ENCODE measurements at places on chromosomes 4 and X.
A peak's percentile ranks its signal among the peaks of the same experiment; 100 is the strongest.

DNA sequence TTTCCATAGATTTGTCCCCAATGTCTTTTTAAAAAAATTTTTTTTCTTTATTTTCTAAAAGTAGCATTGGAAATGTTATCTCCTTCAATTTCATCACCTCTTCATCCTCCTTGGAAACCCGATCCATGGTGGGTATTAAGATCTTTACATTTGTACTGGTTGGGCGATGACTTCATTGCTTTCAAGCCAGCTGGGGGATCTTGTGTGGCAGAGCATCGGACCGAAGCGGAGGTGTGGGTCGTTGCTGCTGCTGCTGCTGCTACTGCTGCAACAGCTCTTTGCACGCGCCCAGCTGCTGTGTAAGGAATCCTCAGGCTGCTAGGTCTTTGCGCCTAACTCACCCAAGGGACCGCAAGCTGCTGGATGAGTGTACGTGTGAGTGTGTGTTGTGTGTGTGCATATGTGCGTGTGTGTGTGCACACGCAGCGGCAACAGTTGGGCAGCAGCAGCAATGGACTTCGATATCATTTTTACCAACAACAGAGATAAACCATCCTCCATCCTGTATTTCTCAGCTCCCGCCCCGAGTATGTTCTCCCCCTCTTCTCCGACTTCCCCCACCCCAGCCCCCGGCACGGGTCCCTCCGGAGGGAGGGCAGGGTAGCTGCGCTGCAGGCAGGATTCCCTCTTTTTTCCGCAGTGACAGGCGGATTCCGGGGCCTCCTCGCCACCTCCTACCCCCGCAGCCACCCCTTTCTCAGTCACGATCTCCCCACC, 768 bp upstream of the CDKL5 start:
- DNase-seq = peak; percentile 38

GRCh38 chr4:132865458-132865857, 283.6 kb upstream of the PCDH10 start:
- DNase-seq = no peak

DNA sequence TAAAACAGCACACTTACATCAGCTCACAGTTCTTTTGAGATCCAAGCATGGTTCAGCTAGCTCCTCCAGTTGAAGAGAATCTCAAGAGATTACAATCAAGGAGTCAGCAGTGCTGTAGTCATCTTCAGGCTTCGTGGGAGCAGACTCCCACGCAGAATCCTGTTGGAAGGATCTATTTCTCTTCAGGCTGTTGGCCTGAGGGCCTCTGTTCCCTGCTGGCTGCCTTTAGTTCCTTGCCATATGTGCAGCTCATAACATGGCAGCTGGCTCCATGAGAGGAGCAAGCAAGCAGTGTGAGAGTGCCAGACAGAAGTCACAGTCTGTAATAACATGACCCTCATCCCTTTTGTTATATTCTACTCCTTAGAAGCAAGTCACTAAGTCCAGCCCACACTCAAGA, 168.6 kb downstream of the COX18 start:
- no peak for DNase-seq

- no peak for DNase-seq
These were observed 32.1 kb downstream of the TSPAN5 start for GRCh38 chr4:98626350-98626749.

DNA sequence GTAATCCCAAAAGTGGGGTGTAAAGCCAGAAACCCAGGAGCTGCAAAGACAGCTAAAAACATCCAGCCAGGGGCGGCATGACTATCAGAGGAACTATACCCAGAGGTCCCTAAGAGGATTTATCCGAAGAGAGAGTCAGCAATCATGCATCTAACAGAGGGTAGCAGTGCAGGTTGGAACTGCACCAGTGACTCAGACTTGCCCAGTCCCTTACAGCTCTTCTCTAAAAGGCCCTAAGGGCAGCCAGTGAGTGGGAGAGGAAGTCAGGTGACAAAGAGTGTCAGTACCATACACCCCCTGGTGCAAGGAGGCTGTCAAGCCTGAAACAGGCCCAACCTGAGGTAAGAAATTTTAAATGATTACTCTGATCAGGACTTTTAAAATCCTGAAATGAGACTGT, 88.1 kb downstream of the CAMK2D start:
- no peak for DNase-seq

DNA sequence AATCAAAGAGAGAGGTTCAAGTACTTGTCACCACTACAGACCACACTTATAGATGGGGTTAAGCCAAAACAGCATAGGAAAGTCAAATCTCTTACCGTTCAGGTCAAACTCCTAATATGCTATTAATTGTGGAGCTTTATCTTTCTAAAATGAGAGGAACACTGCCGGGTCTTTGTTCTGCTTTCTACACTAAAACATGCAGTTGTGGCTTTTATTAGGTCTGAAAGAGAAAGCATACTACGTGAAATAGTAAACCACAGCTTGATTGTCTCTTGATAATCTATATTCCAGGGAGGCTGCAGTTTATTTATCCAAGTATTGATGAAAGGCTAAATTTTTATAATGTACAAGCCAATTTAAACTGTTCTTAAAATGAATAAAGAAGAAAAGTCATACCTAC, 12.3 kb upstream of the INPP4B start:
- DNase-seq = no peak

GRCh38 chr4:35939751-35940150, 304.6 kb downstream of the ARAP2 start:
- no peak for DNase-seq

GRCh38 chr4:165813606-165814005, 59.4 kb upstream of the TLL1 start:
- no peak for DNase-seq

GRCh38 chr4:137206781-137207180, 325.5 kb downstream of the PCDH18 start:
- no peak for DNase-seq

DNA sequence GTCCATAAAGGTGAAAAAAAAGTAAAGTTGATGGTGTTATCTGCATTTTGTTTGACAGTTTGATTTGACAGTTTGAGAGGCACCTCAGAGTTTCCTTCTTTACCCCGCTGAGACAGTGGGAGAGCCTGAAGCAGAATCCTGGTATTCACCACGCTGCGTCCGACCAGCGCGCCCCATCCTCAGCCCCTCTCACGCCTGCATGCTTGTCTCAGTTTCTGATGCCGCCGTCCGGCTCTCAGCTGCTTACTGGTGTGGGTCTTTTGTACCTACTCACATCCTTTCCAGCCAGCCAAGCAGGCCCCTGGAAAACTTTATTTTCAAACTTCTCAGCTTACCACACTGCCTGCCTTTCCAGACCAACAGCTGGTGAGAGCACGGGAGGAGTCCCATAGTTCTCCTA, 175.2 kb downstream of the DCLK2 start:
- no peak for DNase-seq

DNA sequence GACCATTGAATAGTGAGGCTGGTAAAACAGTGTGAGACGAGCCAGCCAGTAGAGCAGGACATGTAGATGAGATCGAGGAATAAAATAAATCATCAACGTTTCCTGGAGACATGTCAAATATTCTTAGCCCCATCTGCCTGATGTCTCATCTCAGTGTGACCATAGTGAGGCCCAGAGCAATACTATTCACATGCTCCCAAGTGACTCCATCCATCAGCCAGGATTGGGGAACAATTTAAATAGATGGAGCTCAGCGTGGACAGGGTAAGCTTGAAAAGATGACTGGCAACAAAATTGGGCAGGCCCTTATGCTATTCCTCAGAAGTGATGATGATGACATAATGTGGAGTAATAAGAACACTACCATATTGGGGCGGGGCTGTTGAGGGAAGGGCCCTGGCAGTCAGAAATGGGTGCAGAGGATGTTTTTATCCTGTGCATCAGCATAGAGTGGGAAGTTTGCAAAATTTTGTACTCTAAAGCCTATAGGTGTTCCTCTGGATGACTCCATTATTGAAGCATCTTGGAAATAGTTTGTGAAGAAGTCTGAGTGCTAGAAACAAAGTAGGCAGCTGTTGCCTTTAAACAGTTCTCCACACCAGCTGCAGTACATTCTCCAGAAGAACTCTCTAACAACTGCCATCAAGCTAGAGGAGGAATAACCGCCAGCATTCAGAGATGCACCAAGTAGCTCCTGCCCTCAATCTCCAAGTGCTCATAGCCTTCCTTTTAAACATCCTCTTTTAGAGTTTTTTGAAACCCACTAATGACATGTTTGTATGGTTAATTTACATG, 333.0 kb downstream of the DCHS2 start:
- DNase-seq = no peak

- no peak for DNase-seq
These were observed 268.2 kb upstream of the PPARGC1A start for GRCh38 chr4:24158031-24158430.

DNA sequence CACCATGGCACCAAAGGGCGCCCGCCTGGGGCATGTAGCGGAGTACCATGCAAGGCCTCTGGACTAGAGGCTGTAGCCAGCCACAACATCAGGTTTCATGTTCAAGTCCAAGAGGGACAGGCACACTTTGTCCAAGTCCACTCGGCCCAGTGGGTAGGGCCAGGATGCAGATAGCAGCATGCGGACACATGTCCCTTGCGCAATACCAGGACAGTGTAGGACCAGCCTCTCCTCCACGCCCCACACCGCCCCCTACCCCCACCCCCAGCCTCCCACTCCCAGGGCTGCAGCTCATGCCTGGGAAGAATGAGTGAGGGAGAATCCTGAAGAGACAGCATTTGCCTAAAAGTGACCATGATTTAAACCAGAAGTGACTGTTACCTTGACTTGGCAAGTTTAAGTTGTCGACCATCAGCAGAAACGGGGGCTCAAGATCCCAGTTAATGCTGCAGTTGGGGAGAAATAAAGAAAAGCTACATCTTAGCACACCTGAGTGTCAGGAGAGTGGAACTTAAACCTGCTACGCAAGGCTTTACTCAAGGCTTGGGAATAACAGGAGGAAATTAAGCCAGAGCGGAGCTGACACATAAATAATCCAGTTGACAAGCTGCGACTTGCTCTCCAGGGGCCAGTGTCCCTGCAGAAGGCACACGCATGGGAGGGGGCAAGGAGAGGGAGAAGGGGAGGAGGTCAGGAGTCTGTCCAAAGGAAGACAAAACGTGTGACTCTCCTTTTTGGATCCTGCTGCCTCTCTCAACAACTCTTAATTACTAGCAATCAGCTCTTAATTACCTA, 221.7 kb downstream of the BCOR start:
- no peak for DNase-seq

DNA sequence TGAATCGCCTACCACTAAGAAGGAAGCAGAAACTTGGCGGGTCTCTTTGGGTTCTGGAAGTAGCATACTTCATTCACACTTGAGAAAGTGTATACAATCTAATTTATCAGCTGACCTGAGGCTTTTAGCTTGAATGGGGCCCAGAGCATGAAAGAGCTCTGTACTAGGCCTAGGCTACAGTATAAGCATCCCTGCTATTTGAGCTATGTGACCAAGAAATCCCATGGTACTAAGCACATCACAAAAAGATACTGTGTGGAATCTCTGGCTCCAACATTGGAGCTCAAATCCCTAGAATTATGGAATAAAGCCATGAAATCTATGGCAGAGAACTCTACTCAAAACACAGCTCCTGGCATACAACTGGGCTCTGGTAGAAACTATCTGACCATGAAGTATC, 43.9 kb upstream of the CCDC149 start:
- DNase-seq = no peak

- peak; percentile 80 for DNase-seq
These were observed 93.7 kb upstream of the TRPC3 start for GRCh38 chr4:122045533-122045932.

DNA sequence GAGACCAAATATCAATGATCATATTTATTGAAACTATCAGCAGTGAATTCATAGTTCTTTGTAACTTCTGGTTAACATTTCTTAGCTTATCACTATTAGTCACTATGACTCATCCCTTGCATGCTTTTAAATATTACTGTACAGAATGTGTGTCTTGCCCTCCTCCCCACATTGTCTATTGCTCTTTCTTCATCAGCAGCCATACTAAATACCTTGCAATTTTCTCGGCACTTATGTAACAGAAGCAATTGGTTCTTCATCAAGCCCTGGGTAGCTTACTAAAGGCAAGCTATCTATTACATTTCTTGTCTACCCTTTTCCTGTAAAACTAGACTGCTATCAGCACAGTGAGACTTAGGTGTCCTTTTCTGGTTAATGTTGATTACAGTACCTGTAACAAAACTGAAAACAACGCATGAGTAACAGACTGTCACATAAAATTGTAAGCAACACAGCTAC, 8.2 kb downstream of the KLHL4 start:
- DNase-seq = no peak

GRCh38 chrX:37873220-37873619, 25.8 kb upstream of the DYNLT3 start:
- no peak for DNase-seq

GRCh38 chr4:61555789-61556188, 355.7 kb downstream of the ADGRL3 start:
- DNase-seq = no peak

DNA sequence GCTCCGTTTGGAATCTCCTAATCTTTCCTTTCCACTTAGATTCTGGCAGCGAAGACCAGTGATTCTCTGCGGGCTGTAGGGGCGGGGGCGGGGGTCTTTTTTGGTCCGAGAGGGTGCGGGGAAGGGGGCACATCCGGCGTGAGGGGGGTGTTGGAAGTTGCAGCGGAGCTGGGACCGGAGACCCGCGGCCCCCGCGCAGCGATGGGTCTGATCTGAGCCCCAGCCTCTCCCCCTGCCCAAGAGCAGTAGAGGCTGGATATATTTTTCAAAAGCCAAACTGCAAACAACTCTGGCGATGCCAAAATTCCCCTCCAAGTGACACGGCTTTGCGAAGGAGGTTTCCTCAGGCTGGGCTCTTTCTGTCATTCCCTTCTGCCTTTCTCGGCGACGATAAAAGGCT, 355 bp downstream of the GRID2 start:
- no peak for DNase-seq

- DNase-seq = no peak
These were observed 131.1 kb upstream of the INPP4B start for GRCh38 chr4:142977182-142977581.

DNA sequence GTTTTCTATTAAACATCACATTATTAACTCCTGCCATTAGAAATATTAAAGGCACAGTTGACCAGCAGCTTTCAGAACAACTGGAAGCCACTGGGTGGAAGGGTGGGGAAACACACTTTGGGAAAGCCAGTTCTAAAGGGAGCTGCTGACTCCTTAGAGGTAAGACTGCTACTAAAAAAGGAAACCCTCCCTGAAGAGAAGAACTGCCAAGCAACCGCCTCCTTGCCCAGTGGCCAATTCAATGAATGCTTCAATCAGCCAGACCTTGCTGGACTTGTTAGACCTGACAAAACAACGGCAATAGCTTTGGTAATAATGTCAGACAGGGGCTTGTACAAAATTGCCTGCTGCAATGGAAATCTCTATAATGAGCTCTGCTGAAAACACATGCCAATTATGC, 15.6 kb downstream of the OPHN1 start:
- no peak for DNase-seq

DNA sequence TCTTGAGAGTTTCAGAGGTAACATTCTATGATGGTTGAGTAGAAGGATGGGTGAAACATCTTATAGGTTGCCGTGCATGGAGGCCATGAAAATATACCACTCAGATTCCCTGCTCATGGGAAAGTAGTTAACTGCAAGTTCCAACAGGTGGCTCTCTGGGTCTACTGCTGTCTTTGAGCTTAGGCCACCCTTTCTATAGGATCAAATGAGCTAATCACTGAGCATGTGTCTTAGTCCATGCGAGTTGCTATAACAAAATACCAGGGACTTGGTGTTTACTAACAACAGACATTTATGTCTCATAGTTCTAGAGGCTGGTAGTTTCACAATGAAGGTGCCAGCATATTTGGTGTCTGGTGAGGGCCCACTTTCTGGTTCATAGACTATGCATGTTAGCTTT, 144.8 kb upstream of the UNC5C start:
- DNase-seq = no peak

- DNase-seq = no peak
These were observed 19.2 kb upstream of the RNF4 start for GRCh38 chr4:2449511-2450392.

GRCh38 chr4:63620271-63620670, 789.0 kb downstream of the TECRL start:
- peak; percentile 19 for DNase-seq
